Natural killer cell treated with Interleukin-12 subunit alpha and Interleukin-12 subunit beta and Interleukin-15 and Interleukin-18, amount 100 ng/mL, for 72 hours (primary cell): ENCODE measurements at places on chromosomes 5 and 9. TPM values are rescaled to one million over a fixed set of nuclear protein-coding genes. Genes with fewer than 3 reads are reported as not detected.

PCDHB6 gene
- not detected for total RNA-seq

ERGIC1 gene
- 50.8 TPM for total RNA-seq

FOXD4L4 gene
- total RNA-seq, result not detected

AQP7 gene
- not detected for total RNA-seq

ENC1 gene
- 6.3 TPM for total RNA-seq

EIF4E1B gene
- not detected for total RNA-seq

PCDHGA6 gene
- total RNA-seq, result 0.40 TPM

ZNF484 gene
- total RNA-seq, result 10.4 TPM

ADAMTS12 gene
- not detected for total RNA-seq

DNA sequence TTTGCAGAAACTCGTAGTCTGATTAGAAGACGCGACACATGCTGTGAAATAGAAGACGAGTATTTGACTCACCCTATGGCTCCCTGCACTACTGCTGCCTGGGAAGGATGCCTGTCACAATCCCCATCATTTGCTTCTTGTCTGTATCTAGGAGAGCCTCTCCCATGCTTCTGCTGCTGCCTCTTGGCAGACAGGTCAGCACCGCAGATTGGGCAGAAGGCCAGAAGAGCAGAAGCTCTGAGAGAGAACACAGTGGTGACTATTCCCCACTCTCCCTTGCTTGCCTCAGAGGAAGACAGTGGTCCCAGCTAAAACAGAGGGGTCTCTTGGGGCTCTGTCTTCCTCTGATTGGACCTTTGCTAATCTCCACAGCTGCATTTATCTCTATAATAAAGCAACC, 84.0 kb upstream of the SMIM32 start:
- no peak for DNase-seq

- DNase-seq, result no peak
These were observed 172.9 kb downstream of the CFAP90 start for GRCh38 chr5:7678030-7678429.

DNA sequence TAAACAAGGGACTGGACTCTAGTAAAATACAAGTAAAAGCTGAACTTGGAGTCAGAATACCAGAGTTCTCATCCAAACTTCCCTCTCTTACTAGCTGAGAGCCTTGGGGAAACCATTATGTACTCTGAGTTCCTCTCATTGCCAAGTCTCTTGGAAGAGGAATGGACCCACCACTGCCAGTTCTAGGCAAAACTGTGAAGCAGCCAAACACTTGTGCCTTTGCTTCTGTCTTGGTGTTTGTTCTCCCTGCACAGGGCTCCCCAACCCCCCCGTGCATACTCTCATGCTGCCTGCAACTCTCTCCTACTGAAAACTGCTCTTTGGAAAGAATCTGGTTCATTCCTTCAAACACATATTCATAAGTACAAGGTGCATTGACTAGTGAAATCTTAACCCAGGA, 102.6 kb downstream of the PDZD2 start:
- no peak for DNase-seq

DNA sequence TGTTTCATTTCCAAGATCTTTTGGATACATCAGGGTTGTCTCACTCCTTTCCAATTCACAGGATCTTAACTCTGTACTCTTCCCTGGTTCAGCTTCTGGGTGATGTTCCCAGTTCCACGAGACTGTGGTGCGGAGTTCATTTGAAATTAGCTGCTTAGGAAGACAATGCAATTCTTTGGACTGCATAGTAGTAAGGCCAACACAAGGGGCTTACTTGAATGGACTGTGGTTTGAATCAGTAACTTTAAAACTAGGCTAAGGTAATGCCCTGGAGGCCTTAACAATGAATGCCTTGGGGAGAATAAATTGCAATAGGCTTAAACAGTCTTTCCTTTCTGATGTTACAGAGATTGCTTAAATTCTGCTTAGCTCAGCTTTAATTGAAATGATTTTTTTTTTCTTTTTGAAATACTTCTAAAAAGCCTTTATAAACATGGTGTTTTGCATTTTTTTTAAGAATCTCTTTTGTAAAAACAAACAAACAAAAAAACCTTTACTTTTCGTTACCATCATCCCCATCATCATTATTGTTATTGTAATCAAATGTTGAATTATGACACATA, 133.8 kb upstream of the MEF2C start:
- no peak for DNase-seq

GRCh38 chr5:169001394-169001793, 299.5 kb downstream of the SLIT3 start:
- DNase-seq, result no peak

- DNase-seq, result no peak
These were observed 79.3 kb downstream of the TMC1 start for GRCh38 chr9:72600671-72601070.

GRCh38 chr9:94851467-94851866, 125.0 kb downstream of the AOPEP start:
- DNase-seq, result no peak

DNA sequence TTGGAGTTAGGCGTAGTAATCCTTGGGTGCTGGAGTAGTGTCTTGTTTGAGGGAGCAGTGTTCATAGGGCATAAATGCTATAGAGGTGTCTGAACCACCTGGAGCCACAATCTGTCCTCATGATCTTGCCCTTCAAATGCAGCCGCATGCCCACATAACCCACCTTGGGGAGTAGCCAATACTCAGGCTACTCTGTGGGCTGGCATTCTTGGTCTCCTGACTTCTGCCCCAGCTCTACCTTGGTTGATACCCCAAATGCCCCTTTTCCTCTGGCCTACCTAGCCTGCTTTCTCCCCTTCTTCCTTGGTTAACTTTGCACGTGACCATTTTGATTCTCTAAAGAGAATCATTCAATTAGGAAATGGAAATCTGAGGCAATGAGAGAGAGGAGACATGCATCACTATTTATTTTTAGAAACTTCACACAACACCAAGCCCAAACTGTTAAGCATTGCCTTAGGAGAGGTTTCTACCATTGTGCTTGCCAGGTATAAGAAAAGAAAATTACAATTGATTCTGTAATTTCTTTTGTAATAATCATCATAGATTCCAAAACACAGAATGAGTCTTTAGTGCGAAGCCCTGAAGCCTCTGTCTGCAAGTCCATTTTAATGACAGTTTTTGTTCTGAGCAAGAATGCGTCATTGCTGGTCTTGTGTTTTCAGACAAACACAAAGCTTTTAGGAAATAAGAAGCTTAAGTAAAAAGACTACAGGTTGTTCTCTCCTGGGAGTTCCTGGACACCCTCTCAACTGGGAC, 135.2 kb downstream of the C9orf152 start:
- DNase-seq, result no peak

GRCh38 chr5:10695055-10695649, 65.9 kb downstream of the DAP start:
- no peak for DNase-seq

DNA sequence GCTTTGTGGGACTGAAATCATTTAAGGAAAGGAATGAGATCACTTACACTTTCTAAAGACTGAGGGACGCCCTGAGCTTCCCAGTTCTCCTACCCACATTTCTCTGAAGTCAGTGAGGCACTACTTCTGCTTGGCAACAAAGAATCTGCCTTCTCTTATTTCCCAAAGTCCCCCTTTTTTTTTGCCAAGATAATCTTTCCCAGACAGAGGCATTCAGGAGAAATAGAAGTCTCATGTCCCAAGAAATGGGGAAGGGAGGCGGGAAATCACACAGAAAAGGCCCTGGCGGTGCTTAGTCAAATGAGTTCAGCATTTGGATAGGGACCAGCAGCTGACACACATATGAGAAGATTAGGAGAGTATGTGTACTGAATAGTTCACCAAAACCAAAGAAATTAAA, 159.7 kb downstream of the MUSK start:
- DNase-seq, result no peak

GRCh38 chr5:62266573-62266972, 39.4 kb upstream of the KIF2A start:
- no peak for DNase-seq

GRCh38 chr5:74279244-74279643, 361.3 kb downstream of the ENC1 start:
- no peak for DNase-seq

GRCh38 chr5:82386576-82386975, 108.4 kb upstream of the RPS23 start:
- no peak for DNase-seq

GRCh38 chr9:138033950-138034349, 156.4 kb downstream of the CACNA1B start:
- DNase-seq, result no peak

GRCh38 chr5:145680767-145681166, 154.4 kb downstream of the PRELID2 start:
- DNase-seq, result no peak

- DNase-seq, result no peak
These were observed 11.3 kb downstream of the PROP1 start for GRCh38 chr5:177984584-177985206.

GRCh38 chr5:32445831-32446614, 1.5 kb upstream of the ZFR start:
- no peak for DNase-seq

GRCh38 chr9:26954050-26954508, 2.1 kb upstream of the IFT74 start:
- DNase-seq, result no peak
